ENCODE measurements at places on chromosomes 7 and 10.

DNA sequence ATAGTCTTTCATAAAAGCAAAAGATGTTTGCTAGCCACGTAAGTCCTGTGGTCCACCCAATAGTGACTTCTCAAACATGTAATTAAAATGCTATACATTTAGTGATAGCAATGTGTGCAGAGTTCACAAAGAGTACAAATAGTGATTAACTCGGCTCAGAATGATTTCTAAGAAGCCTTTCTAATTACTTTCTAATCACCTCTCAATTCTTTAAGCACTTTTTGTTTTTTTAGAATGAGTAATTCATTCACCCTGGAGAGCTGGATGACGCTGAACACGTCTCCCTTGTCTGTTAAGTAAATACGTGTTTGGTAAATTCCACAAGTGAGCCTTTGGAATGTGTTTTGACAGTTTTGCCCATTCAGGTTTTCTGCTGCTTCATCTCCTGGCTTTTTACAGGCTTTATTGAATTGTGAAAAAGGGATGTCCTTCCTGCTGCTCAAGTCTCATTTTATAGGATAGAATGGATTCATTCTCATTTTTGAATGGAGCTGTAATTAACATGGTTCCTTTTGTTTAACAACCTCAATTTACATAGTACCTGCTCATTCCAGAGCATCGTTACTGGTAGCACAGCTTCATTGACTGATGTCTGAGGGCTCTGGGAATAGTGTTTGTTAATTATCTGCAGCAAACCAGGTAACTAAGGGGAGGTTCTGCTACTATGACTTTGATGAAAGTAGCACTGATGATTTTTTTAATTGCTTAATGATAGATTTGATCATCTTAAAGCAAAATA is 212.1 kb downstream of the VTI1A start:
- no peak overlapping the region for H3K4me3 ChIP-seq
- DNase-seq: no peak
- H3K36me3 ChIP-seq: no peaks in the 10 kb centered on the region
- H3K4me1 ChIP-seq: no peaks in the 10 kb centered on the region
- no peak overlapping the region for H3K27ac ChIP-seq

GRCh38 chr7:78542541-78542940 is 744.0 kb downstream of the PHTF2 start:
- H3K27ac ChIP-seq: no peak overlapping the region
- DNase-seq: no peak
- H3K27me3 ChIP-seq: no peaks in the 10 kb centered on the region
- no peaks in the 10 kb centered on the region for H3K4me1 ChIP-seq

DNA sequence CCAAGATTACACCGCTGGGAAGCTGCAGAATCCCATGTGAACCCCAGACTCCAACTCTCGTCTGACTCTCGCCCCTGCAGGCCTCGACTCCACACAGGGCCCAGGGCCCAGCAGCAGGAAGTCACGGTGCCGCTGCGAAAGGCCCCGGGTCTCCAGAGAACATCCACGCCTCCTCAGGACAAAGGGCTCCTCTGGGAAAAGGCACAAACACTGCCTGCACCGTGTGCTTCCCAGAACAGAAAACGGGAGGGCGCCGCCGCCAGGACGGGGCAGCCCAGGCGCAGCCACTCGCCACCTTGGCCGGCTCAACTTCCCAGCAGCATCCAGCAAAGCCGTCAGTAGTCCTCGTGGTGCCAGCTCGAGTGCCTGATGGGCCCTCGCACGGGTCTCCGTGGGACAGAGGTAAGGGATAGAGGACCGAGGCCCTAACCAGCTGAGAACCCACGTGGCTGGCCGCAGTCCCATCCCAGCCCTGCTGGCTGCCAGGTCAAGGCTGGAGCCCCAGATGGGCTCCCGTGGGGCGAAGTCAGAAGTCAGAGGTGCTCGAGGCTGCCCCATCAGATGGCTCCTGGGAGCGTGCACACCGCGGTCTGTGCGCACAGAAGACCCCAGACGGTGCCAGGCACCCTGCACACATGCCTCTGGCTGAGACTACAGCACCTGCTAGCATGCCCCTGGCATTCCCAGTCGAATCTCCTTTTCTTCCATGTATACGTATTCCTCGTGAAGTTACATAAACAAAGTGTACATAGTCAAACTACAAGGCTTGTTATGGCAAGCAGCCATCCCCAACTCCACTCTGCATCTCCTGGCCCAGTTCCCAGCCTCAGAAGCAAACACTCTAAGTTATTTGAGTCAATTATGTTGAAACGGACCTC is 60.2 kb downstream of the MAD1L1 start:
- H3K27me3 ChIP-seq: no peaks in the 10 kb centered on the region
- H3K27ac ChIP-seq: no peak overlapping the region
- no peak overlapping the region for H3K4me3 ChIP-seq
- no peak for DNase-seq
- H3K36me3 ChIP-seq: no peaks in the 10 kb centered on the region

- no peak overlapping the region for H3K27ac ChIP-seq
- no peak overlapping the region for H3K4me3 ChIP-seq
- DNase-seq: no peak
- H3K27me3 ChIP-seq: no peaks in the 10 kb centered on the region
- no peaks in the 10 kb centered on the region for H3K36me3 ChIP-seq
Measured at GRCh38 chr10:9734218-9734617, 1283.5 kb upstream of the CELF2 start.

DNA sequence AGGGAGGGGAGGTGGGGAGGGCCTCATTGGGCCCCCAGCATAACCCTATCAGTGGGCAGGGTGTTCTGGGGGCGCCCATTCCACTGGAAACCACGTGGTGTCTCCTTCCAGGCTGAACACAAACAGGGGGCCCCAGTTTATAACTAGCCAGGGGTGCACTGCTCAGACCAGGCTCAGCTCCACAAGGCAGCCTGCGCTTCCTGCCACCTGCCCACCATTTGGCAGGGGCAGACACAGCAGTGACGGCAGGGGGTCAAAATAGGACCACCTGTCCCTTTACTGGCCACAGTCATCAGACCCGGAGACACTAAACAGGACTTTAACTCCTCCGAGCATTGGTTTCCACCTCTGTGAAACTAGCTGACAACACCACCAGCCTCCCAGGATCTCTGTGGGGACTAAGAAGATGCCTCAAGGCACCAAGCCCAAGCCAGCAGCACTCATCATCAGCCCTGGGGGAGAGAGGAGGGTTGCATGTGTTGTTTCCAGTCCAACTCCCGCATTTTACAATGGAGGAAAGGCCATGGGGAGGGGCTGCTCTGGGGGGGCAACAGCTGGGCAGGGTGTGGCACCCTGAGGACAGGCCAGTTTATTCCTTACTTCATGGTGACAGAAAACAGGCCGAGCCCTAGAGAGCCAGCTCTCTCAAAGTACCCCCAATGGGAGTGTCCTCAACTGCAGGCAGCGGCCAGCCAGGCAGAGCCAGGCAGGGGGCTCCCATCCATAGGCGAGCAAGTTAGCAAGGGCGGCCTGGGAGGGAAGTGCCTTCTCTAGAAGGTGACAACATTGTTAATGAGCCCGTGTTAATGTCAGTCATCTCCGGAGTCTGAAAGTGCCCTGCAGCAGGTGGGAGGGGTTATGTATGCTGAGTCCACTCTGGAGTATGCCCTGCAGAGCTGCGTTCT is 127.6 kb downstream of the TNS3 start:
- H3K36me3 ChIP-seq: no peaks in the 10 kb centered on the region
- DNase-seq: no peak
- H3K4me1 ChIP-seq: no peaks in the 10 kb centered on the region
- no peak overlapping the region for H3K4me3 ChIP-seq
